ENCODE measurements at places on chromosomes 13 and 19. TPM values are rescaled to one million over a fixed set of nuclear protein-coding genes. Genes with fewer than 3 reads are reported as not detected.

- H3K4me1 ChIP-seq, result peaks cover 6% of the 10 kb centered on the region
- DNase-seq, result no peak
- no peaks in the 10 kb centered on the region for H3K36me3 ChIP-seq
- no peak overlapping the region for H3K4me3 ChIP-seq
- no peaks in the 10 kb centered on the region for H3K27me3 ChIP-seq
Observed at GRCh38 chr19:15291089-15291488, 41.2 kb downstream of the BRD4 start.

- no peaks in the 10 kb centered on the region for H3K36me3 ChIP-seq
- H3K4me1 ChIP-seq, result no peaks in the 10 kb centered on the region
- H3K4me3 ChIP-seq, result no peak overlapping the region
- H3K27me3 ChIP-seq, result no peaks in the 10 kb centered on the region
Observed at GRCh38 chr13:103067751-103068555, 1.7 kb upstream of the SLC10A2 start.

Gene KDELR1
- 94.0 TPM for total RNA-seq

DNA sequence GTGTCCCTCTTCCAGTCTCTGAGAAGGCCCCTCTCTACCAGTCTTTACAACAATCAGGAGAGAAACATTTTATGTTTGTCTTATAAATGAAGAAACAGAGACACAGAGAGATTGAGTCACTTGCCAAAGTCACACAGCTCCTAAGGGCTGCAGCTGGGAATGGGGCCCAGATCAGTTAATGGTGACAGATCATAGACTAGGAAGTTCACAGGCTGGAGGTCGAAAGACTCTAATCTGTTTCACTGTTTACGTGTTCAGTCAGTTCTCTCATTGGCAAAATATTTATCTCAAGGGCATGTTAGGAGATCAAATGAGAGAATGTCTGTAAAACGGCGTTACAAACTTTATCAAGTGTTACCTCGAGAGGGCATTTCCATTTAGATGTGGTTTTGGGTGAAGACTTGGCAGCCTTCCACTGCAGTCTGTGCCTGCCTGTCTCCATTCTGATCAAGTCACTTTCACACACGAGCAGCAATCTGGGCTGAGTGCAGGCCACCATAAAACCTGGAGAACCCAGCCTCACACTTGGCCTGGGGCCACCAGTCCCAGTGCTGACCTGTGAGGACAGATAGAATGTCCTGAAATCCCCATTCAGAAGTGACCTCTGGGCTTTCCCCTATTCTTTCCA lies 65.1 kb downstream of the SIAH3 start:
- H3K36me3 ChIP-seq, result no peaks in the 10 kb centered on the region
- no peak overlapping the region for H3K4me3 ChIP-seq
- no peak for DNase-seq
- no peaks in the 10 kb centered on the region for H3K27me3 ChIP-seq
- no peaks in the 10 kb centered on the region for H3K4me1 ChIP-seq

- no peak overlapping the region for H3K27ac ChIP-seq
- no peaks in the 10 kb centered on the region for H3K27me3 ChIP-seq
- H3K4me3 ChIP-seq, result no peak overlapping the region
- DNase-seq, result no peak
Observed at GRCh38 chr13:25059958-25060357, 36.0 kb upstream of the PABPC3 start.

DNA sequence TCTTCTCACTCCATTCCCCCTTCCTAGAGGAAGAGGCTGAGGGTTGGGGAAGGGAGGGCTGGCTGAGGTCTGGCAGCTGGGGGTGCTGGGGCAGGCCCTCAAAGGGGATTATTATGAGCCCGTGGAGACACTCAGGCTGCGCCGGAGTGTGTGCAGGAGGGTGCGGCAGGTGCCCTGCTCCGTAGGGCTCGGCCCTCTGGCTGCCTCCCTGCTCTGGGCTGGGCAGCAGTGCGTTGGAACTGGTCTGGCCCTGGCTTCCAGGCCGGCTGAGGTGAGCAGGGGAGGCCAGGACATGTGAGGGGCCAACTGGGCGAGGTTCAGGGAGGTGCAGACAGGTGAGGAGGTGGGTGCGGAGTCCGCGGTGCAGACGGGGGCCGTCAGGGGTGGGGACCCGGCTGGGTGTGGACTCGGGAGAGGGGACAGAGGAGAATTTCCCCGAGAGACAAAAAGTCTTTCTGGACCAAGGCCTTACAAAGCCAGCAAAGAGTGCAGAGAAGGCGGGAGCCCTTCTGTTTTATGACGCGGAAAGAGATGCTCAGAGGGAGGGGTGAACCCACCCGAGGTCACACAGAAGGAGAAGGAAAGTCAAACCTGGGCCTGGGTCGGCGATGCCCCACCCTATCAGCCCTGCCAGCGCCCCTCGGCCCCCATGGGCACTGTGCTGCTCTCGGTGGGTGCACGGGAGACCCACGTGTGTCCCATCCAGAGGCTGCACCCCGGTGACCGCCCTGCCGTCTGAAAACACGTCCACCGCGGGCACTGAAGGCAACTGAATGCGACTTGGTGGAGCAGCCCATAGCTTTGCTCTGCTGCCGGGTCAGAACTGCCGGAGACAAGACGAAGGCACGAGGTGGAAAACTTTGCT lies 31.0 kb downstream of the PIP5K1C start:
- no peaks in the 10 kb centered on the region for H3K27me3 ChIP-seq
- H3K36me3 ChIP-seq, result no peaks in the 10 kb centered on the region
- no peaks in the 10 kb centered on the region for H3K4me1 ChIP-seq

Gene SLC25A42
- 9.4 TPM for total RNA-seq

DNA sequence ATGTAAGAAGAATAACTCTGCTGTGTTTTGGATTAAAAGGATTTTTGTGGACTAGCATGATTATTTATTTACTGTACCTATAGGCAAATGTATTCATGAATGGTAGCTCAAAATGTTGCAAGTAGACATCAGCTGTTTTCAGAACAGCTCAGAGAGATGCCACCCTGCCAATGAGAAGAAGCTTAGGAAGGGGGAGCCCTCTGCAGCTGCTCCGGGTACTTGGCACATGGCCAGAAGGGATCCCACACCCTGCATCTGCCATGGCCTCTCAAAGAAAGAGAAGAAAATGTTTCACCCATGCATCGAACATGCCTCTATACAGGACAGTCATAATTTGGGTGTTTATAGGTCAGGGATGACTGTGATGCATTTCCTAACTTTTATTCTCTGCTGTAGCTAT lies 30.5 kb upstream of the MBNL2 start:
- no peak overlapping the region for H3K27ac ChIP-seq
- no peaks in the 10 kb centered on the region for H3K36me3 ChIP-seq
- DNase-seq, result no peak
- no peak overlapping the region for H3K4me3 ChIP-seq
- no peaks in the 10 kb centered on the region for H3K4me1 ChIP-seq

DNA sequence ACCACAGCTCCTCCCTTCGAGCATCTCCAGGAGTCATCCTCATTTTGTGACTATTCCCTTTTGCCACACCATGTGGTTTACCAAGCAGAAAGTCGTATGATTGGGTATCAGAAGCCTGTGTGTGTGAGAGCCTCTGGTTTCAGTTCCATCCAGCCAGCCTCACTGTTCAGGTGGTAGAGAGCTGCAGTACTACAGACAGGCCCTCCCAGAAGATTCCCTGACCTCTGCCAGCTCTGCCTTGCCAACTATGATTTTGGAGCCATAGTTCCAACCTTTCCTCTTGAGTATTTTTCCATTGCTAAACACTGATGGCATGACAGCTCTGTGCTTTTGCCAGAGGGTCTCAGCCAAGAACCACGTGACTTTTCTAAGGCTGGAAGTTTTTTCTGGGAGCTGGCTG lies 82.5 kb downstream of the DHRS12 start:
- H3K27me3 ChIP-seq, result no peaks in the 10 kb centered on the region
- no peaks in the 10 kb centered on the region for H3K36me3 ChIP-seq
- H3K27ac ChIP-seq, result peak overlapping the region; percentile 47
- peaks cover 7% of the 10 kb centered on the region for H3K4me1 ChIP-seq
- no peak overlapping the region for H3K4me3 ChIP-seq
- peak; percentile 44 for DNase-seq

GRCh38 chr13:69124996-69125395 lies 982.6 kb upstream of the ATXN8OS start:
- H3K36me3 ChIP-seq, result no peaks in the 10 kb centered on the region
- DNase-seq, result no peak
- H3K27ac ChIP-seq, result no peak overlapping the region
- no peak overlapping the region for H3K4me3 ChIP-seq
- no peaks in the 10 kb centered on the region for H3K27me3 ChIP-seq

GRCh38 chr19:44707794-44708193 lies 8.8 kb downstream of the CEACAM16 start:
- no peaks in the 10 kb centered on the region for H3K36me3 ChIP-seq
- DNase-seq, result no peak
- H3K4me1 ChIP-seq, result no peaks in the 10 kb centered on the region
- H3K4me3 ChIP-seq, result no peak overlapping the region
- no peaks in the 10 kb centered on the region for H3K27me3 ChIP-seq

Gene UBL3
- total RNA-seq, result 29.4 TPM

- DNase-seq, result no peak
- H3K4me1 ChIP-seq, result no peaks in the 10 kb centered on the region
- no peak overlapping the region for H3K27ac ChIP-seq
- no peak overlapping the region for H3K4me3 ChIP-seq
Observed at GRCh38 chr13:27388241-27388640, 36.2 kb upstream of the GTF3A start.

DNA sequence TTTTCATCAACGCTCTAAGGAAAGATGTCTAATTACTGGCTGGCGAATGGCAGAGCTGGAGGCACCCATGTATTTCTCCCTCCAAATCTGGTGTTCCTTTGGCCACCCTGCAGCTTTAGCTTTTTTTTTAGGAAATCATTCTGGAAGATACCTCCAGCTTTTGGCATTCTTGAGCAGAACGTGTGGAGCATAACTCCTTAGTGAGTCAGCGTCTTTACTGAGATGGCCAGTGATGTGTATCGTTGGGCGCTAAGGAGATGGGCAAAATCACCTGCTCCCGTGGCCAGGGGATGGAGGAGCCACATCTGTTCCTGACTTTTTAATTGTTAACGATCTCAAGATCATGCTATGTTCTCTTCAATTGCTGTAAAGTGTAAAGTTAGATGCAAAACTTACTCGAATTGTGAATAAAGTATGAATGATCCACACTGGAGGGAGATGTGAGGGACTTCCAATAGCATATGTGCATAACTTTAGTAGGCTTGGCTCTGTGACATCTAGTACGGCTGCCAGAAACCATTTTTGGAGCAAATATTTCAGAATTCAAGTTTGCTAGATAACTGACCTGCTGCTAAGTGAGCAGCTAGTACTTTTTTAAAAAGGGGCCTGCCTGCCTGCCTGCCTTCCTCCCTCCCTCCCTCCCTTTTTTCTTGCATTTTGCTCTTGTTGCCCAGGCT lies 24.4 kb upstream of the C1QTNF9 start:
- DNase-seq, result no peak
- H3K4me1 ChIP-seq, result no peaks in the 10 kb centered on the region
- H3K27me3 ChIP-seq, result no peaks in the 10 kb centered on the region

Gene C13orf42
- total RNA-seq, result not detected

DNA sequence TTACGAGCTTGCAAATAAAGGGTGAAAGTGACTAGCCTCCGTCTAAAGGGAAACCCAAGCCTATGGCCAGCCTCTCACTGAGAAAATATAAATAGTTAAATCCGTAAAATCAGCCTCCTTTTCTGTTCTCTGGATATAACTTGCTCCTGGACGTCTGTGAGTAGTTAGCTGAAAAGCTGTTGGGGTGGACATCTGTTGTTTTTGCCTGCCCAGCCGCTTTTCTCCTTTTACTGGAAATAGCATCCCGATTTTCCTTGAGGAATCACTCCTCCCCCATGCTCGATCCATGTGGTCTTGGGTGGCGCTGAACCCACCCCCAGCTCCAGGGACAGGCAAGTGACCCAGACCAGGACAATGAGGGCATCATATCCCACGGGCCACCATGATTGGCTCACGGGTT lies 291.5 kb upstream of the ZNF507 start:
- no peaks in the 10 kb centered on the region for H3K36me3 ChIP-seq
- no peaks in the 10 kb centered on the region for H3K27me3 ChIP-seq
- H3K4me1 ChIP-seq, result no peaks in the 10 kb centered on the region
- H3K4me3 ChIP-seq, result no peak overlapping the region
- no peak overlapping the region for H3K27ac ChIP-seq

Gene ZNF570
- total RNA-seq, result 8.8 TPM

Gene ZNF547
- 2.6 TPM for total RNA-seq

DNA sequence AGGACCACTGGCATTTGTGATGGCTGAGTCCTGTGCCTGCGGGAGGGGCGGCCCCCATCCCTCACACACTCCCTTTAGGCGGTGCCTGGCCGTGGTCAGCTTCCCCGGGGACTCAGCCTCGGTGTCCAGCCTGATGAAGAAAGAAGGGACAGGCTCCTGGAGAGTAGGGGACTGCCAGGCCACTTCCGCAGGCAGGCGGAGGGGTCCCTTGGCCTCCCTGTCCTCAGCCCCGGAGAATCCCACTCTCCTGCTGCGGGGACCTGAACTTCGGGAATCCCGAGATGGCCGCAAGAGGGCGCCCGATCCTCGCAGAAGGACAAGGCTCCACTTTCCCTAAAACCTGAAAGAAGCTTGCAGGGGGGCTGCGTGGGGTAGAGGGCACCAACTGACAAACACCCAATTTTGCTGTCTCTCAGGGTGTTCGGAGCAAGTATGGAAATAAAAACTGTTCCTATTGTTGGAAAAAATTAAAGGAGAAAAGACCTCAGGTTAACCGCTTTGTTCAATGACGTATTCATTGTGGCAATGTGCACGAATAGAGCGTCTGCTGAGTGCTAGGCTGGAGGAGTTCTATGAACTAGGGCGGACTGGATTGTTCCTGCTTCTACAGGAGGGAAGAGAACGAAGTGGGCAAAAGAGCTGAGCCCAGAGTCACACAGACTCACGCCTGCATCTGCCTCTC lies 297.3 kb downstream of the ZNF536 start:
- H3K4me3 ChIP-seq, result no peak overlapping the region
- H3K27me3 ChIP-seq, result no peaks in the 10 kb centered on the region
- no peaks in the 10 kb centered on the region for H3K4me1 ChIP-seq
- H3K36me3 ChIP-seq, result no peaks in the 10 kb centered on the region

DNA sequence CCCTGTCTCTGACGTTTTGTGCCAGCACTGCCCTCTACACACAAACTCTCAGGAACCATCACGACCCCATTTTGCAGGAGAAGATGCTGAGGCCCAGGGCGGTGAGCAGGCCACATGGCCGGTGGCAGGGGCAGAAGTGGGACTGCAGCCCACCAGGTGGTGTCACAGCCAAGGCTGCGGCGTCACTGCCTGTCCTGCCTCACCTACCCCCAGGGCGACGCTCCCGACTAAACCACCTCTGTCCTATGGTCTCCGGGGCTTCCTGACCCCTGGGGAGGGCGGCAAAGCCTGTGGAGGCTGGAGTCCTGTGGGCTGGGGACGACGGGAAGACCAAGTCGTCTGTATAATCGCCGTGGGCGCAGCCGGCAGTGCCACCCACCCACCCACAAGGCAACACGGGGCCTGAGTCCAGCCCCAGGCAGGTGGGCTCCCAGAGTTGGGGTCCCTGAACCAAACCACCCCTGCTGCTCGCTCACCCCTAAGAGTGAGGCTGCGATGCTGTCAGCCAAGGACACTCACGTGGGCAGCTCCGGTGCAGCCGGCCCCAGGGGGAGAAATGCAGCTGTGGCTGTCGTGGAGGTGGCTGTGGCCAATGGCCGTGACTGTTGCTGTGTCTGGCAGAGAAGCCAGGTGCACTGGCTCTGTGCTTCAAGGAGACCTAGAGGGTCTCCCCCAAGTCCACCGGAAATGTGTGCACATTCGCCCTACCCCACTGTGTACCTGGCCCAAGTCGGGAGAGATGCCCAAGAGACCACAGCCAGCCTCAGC lies 29.7 kb downstream of the RASA3 start:
- H3K4me3 ChIP-seq, result no peak overlapping the region
- H3K27ac ChIP-seq, result no peak overlapping the region
- H3K4me1 ChIP-seq, result no peaks in the 10 kb centered on the region
- H3K36me3 ChIP-seq, result no peaks in the 10 kb centered on the region
- peak; percentile 73 for DNase-seq
- no peaks in the 10 kb centered on the region for H3K27me3 ChIP-seq

- no peak for DNase-seq
- H3K4me3 ChIP-seq, result no peak overlapping the region
- H3K27me3 ChIP-seq, result no peaks in the 10 kb centered on the region
- H3K36me3 ChIP-seq, result no peaks in the 10 kb centered on the region
- peaks cover 6% of the 10 kb centered on the region for H3K4me1 ChIP-seq
- no peak overlapping the region for H3K27ac ChIP-seq
Observed at GRCh38 chr13:37481011-37481884, 117.3 kb downstream of the POSTN start.
